ENCODE measurements at places on chromosomes 13 and 19. TPM values are rescaled to one million over a fixed set of nuclear protein-coding genes. Genes with fewer than 3 reads are reported as not detected.

- no peak overlapping the region for H3K27ac ChIP-seq
- no peaks in the 10 kb centered on the region for H3K36me3 ChIP-seq
- H3K4me3 ChIP-seq = no peak overlapping the region
- no peaks in the 10 kb centered on the region for H3K4me1 ChIP-seq
Measured at GRCh38 chr13:29802621-29803020, 47.8 kb downstream of the UBL3 start.

DNA sequence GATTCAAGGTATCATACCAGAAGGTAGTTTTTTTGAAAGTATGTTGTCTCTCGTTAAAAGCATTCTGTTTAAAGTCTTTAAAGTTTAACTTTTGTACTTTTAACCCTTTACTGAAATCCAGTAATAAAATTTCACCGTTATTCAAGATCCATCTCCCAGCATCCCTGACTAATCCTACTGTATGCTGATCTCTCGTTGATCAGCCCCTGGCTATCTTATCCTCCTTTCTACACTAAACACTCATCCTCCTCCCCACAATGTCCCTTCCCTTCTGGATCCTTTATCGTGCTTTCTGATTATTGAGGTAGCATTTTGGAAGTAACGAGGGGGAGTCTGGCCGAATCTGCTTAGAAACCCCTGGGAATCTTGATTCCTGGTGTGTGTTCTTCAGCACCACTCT lies 1.3 kb downstream of the TPP2 start:
- H3K4me3 ChIP-seq = peak overlapping the region; percentile 95
- H3K36me3 ChIP-seq = no peaks in the 10 kb centered on the region
- no peaks in the 10 kb centered on the region for H3K27me3 ChIP-seq

GRCh38 chr19:15588265-15588664 lies 26.8 kb upstream of the CYP4F8 start:
- H3K27me3 ChIP-seq = no peaks in the 10 kb centered on the region
- no peaks in the 10 kb centered on the region for H3K36me3 ChIP-seq
- no peak for DNase-seq
- no peaks in the 10 kb centered on the region for H3K4me1 ChIP-seq
- no peak overlapping the region for H3K4me3 ChIP-seq
- no peak overlapping the region for H3K27ac ChIP-seq

GRCh38 chr13:24662195-24663088 lies 17.8 kb upstream of the ATP12A start:
- no peak for DNase-seq
- H3K36me3 ChIP-seq = no peaks in the 10 kb centered on the region
- no peaks in the 10 kb centered on the region for H3K27me3 ChIP-seq
- no peak overlapping the region for H3K27ac ChIP-seq

- no peak overlapping the region for H3K27ac ChIP-seq
- H3K4me1 ChIP-seq = no peaks in the 10 kb centered on the region
- peak; percentile 52 for DNase-seq
- H3K27me3 ChIP-seq = no peaks in the 10 kb centered on the region
Measured at GRCh38 chr19:4676955-4677731, 7.0 kb upstream of the MYDGF start.

DNA sequence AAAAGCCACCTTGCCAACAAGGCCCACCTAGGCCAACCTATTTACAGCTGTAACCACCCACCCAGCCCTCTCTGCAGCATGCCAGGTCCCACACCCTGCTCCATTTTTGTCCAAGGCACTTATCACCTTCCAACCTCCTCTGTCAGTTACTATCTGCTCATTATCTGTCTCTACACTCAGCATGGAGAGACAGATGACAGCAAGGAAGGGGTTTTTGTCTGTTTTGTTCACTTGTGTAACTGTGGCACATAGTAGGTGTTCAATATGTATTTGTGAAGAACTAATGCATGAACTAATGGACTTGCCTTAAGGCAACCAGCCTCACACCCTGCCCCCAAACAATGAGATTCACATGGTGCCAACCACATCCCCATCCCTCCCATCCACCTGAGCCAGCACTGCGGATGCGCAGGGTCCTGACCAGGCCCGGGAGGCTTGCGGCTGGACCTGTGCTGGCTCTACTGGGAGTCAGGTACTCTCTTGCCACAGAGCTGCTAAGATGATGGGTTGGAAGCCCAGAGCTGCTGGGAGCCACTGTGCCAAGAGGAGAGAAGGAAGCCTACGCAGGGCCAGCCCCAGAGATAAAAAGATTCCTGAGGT lies 17.3 kb downstream of the DEDD2 start:
- peaks cover 29% of the 10 kb centered on the region for H3K36me3 ChIP-seq
- no peak overlapping the region for H3K27ac ChIP-seq
- H3K4me1 ChIP-seq = no peaks in the 10 kb centered on the region
- DNase-seq = no peak
- H3K27me3 ChIP-seq = no peaks in the 10 kb centered on the region
- no peak overlapping the region for H3K4me3 ChIP-seq

GRCh38 chr13:57824121-57824520 lies 192.6 kb downstream of the PCDH17 start:
- H3K4me3 ChIP-seq = no peak overlapping the region
- H3K4me1 ChIP-seq = peaks cover 10% of the 10 kb centered on the region
- DNase-seq = peak; percentile 21
- H3K36me3 ChIP-seq = no peaks in the 10 kb centered on the region
- no peaks in the 10 kb centered on the region for H3K27me3 ChIP-seq

- peaks cover 4% of the 10 kb centered on the region for H3K27me3 ChIP-seq
- H3K27ac ChIP-seq = no peak overlapping the region
- H3K36me3 ChIP-seq = no peaks in the 10 kb centered on the region
- no peak overlapping the region for H3K4me3 ChIP-seq
- no peaks in the 10 kb centered on the region for H3K4me1 ChIP-seq
Measured at GRCh38 chr19:30966486-30966885, 382.8 kb downstream of the TSHZ3 start.

DNA sequence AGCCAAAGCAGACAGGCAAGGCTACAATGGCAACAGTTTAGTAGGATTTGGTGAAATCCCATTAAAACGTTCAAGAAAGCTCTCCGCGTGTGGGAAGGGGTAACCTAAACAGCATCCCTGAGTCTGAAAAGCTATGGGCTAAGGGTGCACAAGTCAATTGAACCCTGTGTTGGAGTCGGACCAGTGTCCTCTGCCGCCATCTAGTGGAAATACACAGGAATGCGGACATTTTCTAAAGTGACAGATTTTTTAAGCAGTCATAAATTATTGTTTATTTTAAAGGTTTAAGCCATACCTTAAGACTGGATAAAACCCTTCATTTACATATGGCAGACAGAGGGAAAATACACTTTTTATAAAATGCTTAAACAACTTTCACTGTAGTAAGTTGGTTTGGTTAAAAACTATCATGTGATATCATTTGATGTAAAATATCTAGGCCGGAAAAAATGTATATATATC lies 26.5 kb upstream of the LSM14A start:
- H3K36me3 ChIP-seq = no peaks in the 10 kb centered on the region
- peak; percentile 75 for DNase-seq
- H3K4me1 ChIP-seq = no peaks in the 10 kb centered on the region
- H3K27me3 ChIP-seq = no peaks in the 10 kb centered on the region
- no peak overlapping the region for H3K4me3 ChIP-seq

PSG1 gene
- total RNA-seq = not detected

FAM83E gene
- total RNA-seq = 1.6 TPM

CEACAM7 gene
- not detected for total RNA-seq

ZFR2 gene
- total RNA-seq = 18.8 TPM

ZNF536 gene
- total RNA-seq = 0.39 TPM

IQCN gene
- 2.3 TPM for total RNA-seq

TNFSF9 gene
- total RNA-seq = 1.3 TPM

GPC6 gene
- total RNA-seq = 31.4 TPM

KIR3DL1 gene
- not detected for total RNA-seq

MTUS2 gene
- 96.9 TPM for total RNA-seq

PEG3 gene
- total RNA-seq = not detected

Data from cardiac muscle cell (in vitro differentiated cells and primary cell).